Right lung (tissue), 10 donors: ENCODE measurements at places on chromosomes 4 and X.

GRCh38 chr4:175068266-175068665 is 150.1 kb downstream of the ADAM29 start:
- DNase-seq, result no peak

DNA sequence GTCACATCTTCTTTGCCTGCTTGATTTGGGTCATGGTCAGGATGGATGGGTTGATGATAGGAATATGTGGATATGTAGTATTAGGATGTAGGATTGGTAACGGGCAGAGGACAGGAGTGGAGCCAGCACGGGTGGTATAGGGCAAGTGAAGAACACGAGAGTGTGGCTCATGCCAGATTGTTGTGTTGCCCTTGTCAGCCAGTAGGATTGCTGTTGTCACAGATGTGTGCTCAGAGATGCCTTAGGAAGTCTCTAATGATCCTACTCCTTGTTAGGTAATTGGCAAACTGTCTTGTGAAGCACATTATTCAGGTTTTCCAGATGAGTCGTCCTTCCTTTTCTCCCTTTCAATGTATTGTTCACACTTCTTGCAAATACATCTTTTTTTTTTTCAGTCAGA is 5.5 kb downstream of the ATP10D start:
- DNase-seq, result no peak

GRCh38 chrX:24777660-24778059 is 83.9 kb downstream of the POLA1 start:
- DNase-seq, result no peak

DNA sequence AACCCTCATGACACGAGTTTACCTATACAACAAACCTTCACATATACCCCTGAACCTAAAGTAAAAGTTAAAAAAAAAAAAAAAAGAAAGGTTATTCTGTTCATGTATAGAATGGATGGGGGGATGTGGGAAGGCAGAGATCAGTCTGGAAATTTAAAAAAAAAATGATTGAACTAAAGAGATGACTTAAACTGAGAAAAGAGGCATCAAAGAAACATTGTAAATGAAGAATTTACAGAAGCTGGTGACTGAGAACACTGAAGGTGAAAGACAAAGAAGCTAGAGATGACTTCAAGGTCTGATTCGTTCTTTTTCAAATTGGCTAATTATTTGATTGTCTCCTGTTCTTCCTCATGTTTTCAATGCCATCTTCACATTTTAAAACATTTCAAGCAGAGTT is 12.8 kb upstream of the ABCG2 start:
- no peak for DNase-seq

DNA sequence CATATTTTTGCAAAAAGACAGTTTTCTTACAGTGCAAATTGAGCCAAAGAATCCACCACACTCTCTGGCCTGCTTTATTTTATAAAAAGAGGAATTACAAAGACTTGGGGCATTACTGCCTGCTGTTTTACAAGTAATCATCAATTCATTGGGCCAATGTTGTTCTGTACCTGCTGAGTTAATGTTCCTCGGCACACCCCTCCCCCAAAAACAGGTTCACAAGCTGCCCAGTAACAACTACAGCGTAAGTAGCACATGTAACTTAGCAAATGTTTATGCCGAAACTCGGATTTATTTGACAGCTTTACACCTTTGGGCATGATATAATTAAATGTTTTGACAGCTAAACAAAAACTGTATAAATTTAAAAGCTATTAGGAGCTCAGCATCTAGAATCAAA is 214.6 kb upstream of the MAB21L2 start:
- DNase-seq, result no peak

DNA sequence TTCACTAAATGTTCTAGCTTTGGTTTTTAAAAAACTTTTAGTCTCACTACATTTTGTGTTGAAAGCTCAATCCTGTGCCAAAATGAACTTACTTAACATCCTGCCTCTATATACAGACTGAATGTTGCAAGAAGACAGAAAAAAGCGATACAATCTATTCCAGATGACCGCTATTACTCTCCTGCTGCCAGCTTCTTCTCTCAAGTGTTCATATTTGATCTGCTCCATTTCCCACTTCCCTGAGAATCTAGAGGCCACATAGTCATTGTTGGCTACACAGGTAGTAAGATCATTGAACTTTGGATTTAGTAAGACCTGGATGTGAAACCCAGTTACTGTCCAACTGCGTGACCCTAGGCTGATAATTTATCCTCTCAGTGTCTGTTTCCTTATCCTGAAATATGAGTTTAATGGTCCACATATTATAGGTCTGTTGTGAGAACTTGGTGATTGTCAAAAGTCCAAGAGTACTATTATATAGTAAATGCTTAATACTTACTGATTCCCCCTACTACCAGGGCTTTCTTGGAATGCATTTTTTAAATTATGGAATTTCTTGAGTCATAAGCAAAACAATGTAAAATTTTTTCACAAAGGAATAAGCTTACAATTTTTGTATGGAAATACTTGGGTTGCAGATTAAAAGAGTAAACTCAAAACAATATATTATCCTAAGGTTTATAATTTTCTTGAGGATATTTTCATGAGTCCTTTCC is 976.8 kb upstream of the ADGRL3 start:
- peak; percentile 50 for DNase-seq

DNA sequence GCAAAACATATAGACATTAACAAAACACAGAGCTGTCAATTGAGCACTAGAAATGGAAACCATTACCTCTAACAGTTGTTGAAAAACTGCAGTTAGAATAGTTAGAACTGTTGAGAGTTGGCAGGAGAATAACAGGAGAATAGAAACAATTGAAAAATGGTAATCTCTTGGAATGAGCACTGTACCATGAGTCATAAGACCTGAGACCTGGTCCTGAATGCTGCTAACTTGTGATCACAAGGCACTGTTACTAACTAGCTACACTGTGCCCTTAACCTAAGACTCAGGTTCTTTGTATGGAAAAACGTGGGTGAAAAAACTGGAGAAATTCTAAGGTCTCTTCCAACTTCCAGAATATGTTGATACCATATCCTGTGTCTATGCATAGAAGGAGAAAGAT is 29.3 kb downstream of the FAM114A1 start:
- no peak for DNase-seq
